ENCODE measurements at places on chromosomes 1 and 21. TPM values are rescaled to one million over a fixed set of nuclear protein-coding genes. Genes with fewer than 3 reads are reported as not detected.

The AMY1B gene
- not detected for total RNA-seq

The CSF3R gene
- total RNA-seq: not detected

The RAB29 gene
- total RNA-seq: 19.5 TPM

The PLD5 gene
- 0.15 TPM for total RNA-seq

The OR10J1 gene
- total RNA-seq: not detected

The HLCS gene
- total RNA-seq: 42.2 TPM

Data from smooth muscle cell of trachea (primary cell).